NCI-H1694 (cell line): ENCODE measurements at places on chromosomes 1 and 21.

DNA sequence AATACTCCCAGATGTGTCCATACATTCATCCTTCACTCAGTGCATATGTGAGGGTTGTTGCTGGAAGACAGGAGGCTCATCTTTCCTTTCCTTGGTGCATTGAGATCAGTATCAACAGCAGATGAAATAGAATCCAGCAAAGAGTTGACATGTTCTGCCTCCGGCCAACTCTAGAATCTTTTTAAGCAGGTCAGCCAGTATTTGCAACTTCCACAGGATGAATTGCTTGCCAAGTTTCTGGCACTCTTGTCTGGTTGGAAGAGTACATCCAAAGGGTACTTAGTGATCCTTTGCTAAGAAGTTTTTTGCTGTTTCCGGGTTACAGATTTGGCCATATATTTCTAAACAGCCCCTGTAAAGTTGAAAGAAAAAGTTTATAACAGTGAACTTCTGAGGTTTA is 21.1 kb downstream of the SYNC start:
- no peak for DNase-seq

DNA sequence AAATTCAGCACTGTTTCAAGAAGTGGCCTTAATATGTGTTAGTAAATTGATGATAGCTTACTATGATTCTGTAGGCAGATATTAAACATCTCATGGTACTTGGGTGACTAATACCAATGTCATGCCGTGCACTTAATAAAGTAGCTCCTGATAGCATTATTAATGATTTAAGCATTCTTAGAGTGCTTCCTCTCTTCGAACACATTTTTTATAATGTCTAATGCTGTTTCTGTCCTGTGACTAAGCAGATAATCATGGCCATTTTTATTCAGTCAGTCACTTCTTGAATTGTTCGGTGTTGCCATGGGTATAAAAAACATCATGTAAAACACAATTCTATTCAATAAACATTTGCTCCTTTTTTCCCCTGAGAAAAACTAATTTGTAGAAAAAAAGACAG is 804.6 kb upstream of the ADGRL4 start:
- no peak for DNase-seq

DNA sequence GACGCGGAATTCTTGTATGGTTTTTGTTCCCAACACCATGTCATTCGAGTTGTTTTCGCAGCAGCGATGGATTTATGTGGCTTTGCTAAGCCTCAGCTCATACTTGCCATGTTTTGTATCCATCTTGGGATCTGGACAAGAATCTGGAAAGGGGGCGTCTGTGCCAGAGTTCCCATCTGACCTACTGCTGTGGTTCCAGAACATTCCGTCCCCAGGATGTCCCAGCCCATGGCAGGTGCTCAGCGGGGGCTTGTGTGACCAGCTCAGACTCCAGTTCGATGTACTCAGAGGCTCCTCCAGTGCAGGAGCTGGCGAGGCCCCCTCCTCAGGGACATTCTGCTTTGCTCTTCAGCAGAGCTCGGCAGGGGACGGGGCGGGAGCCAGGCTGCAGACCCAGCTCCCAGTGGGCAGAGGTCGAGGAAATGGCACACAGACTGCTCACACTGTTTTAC is 24.0 kb upstream of the ADARB1 start:
- no peak for DNase-seq

DNA sequence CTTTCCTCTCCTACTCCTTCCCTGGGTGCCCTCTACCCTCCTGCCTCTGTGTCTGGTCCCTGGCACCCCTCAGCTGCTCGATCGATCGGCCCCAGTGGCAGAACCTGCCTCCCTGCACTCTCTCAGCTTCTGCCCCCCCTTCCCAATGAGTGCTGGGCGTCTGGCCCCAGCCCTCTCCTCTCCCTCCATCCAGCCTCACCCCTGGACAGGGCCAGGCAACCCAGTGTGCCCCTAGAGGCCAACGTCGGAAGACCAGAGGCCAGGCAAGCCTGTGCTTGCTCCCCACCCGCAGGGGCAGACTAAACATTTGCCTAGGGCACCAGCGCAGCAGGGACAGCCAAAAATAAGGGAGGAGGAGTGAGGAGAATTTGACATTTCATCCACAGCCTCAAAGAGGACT is 43.5 kb downstream of the LGR6 start:
- DNase-seq = peak; percentile 17

DNA sequence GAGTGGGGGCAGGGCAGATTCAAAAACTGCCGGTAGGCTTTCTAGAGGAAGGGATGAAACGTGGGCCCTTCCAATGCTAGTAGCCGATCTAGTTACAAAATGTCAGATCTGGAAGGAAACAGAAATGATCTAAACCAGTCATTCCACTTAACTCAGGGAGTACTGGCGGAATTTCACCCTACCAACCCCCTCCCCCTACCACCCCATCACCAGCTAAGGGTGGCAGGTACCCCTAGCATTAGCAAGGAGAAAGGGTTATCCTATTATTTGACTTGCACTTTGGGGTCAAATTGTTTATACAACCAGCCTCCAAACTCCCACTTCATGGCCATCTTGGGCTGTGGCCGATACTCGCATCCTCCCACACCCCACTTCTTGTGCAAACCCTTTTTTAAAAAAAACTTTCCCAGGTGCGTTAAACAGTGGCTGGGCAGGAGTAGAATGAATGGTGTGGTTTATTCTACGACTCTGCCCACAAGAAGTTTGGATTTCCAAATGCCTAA is 644 bp upstream of the MRPL24 start:
- DNase-seq = no peak

DNA sequence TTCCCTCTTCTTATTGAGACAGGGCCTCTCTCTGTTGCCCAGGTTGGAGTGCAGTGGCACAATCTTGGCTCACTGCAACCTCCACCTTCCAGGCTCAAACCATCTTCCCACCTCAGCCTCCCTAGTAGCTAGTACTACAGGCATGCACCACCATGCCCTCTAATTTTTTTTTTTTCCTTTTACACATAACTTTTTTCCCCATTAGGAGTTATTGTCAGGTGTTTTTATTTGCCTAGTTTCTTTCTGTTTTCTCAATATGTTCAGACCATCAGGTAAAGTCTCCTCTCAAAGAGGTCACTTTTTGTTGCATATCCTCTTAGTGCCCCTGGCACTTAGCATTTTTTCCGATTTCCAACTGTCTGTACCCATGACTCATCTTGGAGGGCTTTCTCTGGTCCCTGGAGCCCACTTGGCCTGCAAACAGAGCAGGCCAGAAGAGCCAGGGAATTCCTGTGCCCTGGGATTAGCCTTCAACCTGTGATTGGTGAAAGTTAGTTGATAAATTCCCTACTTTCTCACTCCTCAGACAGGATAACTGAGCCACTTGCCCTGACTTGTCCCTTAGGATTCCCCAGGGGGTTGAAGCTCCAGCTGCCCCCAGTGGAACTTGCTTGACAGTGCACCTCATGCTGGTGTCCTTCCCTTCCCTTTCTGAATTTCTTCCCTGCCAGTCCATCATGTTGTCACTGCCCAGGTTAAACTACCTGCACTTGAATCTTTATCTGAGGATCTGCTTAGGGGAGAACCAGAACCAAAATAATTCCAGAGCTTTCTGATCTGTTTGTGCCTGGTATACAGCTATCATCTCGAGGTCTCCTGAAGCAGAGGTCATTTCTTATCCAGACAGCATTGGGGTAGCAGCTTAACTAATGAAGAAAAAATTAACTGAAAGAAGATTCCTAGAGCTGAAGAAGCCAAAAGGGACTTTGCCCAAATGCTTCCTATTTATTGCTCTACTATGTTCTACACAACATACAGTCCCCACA is 2.4 kb downstream of the NTPCR start:
- DNase-seq = peak; percentile 52

GRCh38 chr1:225750420-225750819 is 27.2 kb upstream of the SRP9 start:
- DNase-seq = no peak

DNA sequence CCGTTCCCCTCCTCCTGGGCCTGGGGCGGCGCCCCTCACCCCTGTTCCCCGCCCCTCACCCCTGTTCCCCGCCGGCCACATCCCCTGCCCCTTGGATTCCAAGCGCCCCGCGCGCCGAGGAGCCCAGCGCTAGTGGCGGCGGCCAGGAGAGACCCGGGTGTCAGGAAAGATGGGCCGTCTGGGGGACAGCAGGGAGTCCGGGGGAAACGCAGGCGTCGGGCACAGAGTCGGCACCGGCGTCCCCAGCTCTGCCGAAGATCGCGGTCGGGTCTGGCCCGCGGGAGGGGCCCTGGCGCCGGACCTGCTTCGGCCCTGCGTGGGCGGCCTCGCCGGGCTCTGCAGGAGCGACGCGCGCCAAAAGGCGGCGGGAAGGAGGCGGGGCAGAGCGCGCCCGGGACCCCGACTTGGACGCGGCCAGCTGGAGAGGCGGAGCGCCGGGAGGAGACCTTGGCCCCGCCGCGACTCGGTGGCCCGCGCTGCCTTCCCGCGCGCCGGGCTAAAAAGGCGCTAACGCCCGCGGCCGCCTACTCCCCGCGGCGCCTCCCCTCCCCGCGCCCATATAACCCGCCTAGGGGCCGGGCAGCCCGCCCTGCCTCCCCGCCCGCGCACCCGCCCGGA is at the start of gene TP73:
TSS of gene TP73 (plus strand) at position 587 of the 618 bp plus-strand sequence. CDS start 29,850 bp downstream, outside the sequence.
- DNase-seq = no peak

DNA sequence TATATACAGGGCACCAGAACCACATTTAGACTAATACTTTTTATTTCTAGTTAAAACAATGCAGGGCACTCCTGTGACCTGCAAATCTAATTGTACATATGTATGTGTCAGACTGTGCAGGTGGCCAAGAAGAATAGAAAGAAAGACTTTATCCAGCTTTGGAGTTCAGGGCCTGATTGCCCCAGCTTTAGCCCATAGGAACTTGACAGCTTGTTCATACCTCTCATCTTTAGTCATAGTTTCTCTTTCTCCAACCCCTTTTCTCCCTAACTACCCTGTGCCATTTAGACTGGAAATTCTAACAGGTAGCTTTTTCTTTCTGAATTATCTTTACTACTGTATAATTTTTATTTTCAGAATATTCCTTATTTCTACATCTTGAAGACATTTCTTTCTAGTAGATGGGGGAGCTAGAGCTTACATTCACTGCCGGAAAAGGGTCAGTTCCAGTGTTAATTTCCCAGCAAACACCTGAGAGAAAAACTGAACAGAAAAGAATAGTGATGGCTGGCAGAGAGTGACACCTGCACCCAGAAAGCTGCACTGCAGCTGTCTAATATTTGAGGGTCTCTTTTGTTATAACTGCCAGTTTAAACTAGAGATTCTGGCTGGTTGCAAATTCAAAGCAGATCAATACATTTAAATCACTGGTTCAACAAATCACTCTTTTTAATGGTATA is 8.4 kb downstream of the YBX1 start:
- DNase-seq = no peak

DNA sequence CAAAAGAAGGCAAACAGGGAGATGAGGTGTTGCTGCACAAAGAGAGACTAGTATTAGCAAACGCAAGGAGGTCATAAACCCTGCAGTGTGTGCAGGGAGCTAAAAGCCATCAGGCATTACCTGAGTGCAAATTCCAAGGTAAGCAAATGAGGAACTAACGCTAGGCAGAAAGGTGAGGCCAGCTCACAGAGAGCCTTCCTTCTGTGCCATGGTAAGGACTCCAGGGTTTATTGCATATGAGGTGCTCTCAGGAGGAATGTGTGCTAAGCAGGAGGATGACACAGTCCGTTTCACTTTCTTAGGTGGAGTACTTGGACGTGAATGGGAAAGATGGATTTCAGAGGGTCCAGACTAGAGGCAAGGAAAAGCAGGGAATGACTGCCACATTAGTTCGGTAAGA is 44.6 kb upstream of the MYBPHL start:
- DNase-seq = no peak

DNA sequence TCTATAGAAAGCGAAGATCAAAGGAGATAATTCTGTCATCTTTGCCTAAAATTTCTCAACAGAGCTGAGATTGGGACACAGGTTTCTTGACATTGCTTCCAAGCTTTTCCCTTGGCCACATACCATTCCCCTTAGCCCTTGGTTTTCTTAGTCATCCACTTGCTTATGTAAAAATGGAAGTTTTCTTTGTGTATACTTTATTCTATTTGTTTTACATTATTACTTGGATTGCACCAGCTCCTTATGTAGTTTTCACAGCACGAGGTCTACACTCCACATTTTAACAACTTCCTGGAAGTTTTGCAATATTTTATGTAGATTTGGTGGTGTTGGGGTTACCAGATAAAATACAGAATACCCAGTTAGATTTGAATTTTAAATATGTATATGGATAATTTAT is 129.8 kb downstream of the PLA2G4A start:
- no peak for DNase-seq

DNA sequence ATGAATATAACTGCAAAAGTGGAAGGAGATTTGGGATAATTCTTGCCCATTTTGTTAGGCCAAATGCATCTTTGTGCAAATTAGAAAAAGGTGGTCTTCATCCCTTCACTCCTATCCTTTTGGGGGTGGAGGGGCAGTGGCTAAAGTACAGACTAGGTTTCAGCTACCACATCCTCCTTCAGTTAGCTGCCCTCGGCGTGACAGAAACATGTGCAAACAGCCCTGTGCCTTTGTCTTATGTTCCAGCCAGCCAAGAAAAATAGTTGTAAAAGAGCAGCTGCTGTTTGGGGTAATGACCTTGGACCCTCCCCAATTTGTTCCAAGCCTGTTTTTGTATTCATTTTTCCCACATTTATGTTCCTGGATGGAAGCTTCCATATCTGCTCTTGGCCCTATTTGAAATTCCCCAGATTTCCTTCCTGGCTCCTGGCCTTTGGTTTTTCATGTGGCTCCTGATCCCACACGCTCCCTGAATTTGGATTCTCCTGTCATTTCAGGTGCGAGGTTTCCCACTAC is 8.3 kb upstream of the LGALS8 start:
- DNase-seq = peak; percentile 11

GRCh38 chr1:225820522-225821120 is 10.7 kb downstream of the EPHX1 start:
- DNase-seq = no peak

DNA sequence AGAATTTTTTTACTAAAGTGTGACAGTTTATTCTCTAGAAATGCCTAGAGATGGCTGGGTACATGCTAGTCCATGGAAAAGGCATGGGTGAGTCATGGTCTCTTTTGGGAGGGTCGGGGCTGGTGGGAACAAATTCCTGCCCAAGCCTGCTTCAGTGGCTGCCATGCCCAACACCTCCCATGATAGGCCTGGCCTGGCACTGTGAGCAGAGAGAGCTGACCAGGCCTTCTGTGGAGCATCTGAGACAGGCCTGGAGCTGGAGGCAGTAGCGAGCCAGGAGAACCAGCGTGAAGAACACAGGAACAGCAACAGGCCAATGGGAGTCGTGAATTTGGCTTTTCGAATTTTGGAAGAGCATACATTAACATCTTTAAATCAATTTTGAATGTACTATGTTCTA is 209.2 kb downstream of the SDCCAG8 start:
- DNase-seq = no peak

GRCh38 chr1:203173566-203173965 is 2.1 kb downstream of the MYBPH start:
- no peak for DNase-seq

DNA sequence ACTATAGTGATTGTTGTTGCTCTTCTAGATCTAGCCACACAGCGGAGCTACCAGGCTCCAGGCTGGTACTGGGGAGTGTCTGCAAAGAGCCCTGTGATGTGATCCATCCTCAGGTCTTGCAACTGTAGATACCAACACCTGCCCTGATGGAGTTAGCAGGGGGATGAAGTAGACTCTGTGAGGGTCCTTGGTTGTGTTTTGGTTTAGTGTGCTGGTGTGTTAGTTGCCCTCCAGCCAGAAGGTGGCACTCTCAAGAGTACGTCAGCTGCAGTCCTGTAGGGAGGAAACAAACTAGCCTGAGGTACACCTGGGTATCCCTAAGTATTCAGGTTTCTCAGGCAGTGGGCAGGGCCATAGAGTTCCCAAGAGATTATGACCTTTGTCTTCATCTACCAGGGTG is 81.2 kb upstream of the TMPRSS2 start:
- no peak for DNase-seq
